ENCODE measurements at places on chromosomes 4 and X.

DNA sequence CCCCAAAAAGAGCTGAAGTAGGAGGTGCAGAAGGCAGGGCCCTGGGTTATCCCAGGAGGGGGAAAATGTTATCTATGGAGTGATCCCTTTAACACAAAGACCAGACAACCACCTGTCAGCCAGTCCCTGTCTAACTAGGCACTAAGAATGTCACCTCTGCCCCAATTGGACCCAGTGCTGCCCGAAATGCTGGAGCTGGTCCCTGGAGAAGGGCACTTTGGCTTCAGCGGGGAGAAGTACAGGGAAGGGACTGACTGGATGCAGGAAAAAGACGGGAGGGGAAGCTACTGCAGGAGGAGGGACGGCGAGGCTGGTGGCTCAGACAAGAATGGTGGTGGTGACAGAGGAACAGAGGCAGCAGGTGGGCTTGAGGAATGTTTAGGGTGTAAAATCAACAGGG, 17.3 kb downstream of the PHKA2 start:
- no peak for DNase-seq

GRCh38 chrX:140177821-140178220, 212.5 kb upstream of the CXorf66 start:
- DNase-seq = no peak

DNA sequence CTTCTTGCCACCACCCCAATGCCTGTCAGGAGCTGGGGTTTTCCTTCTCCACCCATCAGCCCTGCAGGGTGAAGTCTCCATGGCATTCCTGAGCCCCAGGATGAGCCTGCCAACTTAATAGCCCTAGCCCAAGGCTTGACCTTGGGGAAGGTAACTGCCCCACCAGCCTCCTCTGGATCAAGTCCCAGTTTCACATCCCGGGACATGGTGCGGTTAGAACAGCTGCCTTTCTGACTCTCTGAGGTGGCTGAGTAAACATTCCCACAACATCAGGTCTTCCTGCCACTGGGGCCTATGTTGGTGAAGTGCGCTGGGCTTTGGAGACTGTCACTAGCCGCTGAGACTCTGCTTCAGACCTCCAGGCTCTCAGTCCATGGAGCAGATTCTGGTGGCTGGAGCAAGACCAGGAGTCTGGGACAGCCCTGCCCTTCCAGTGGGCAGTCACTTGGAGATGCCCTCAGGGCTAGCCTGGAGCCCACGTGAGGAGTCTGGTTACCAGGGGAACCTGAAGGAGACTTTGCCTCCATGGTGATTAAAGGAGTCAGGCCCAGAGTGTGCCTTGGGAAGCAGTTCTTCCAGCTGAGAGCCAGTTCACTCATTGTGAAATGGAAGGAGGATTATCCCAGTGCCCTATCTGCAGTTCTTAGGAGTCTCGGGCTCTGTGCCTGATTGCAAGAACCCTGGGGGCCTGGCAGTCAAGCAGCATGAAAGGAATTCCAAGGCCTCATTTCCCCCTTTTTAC, 56.8 kb downstream of the SMIM20 start:
- no peak for DNase-seq

GRCh38 chr4:43348591-43348990, 456.1 kb downstream of the GRXCR1 start:
- no peak for DNase-seq

GRCh38 chr4:8874896-8875680, 3.4 kb upstream of the HMX1 start:
- no peak for DNase-seq

DNA sequence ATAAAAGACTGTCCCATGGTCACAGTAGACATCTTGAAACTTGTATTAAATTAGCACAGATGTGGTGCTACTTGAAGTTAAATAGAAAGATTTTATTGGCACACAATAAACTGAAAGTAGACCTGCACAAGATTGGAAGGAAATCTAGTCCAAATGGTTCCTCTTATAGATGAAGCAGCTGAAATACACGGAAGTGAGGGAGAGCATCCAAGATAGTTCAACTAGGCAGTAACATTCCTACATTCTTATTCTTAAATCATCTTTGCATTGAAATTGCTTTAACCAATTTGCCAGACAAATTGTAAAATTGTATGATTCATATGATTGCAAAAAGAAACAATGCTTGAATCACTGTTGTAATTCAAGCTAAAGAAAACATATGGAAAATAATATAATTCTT, 87.6 kb upstream of the VCX3B start:
- DNase-seq = no peak

- no peak for DNase-seq
Measured at GRCh38 chrX:154738011-154738738, 12.7 kb downstream of the GAB3 start.

DNA sequence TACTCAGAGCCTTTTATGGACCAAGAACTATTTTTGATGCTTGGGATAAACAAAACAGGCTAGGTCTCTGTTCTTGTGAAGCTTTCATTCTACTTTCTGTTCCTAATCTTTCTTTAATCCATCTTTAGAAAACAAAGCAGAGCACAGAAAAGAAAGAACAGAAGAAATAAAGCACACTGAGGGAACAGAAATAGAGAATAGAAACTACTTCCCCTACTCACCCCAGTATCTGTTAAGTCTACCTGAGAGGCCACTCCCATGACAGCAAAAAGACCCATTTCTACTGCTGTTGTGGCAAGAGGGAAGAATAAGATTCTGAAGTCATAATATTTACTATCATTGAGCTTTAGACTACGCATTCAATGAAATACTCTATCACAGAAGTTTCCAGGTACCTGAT, 9.2 kb downstream of the RFC1 start:
- no peak for DNase-seq

DNA sequence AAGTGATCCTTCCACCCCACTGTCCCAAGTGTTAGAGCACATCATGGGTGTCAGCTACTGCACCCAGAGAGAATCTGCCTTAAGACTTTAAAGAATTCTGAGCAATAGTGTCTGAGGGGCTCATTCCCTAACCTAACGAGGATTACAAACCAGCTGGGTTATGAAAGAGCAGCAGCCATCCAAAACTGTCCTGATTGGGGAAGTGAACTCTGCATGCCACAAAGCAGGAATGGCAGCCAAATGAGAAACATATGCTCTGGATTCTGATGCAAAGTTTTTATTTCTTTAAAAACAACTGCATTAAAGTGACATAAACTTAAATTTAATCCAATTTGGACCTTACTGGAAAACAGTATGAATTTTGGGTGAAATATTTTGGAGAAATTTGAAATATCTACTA, 103.2 kb downstream of the ANXA3 start:
- DNase-seq = no peak

DNA sequence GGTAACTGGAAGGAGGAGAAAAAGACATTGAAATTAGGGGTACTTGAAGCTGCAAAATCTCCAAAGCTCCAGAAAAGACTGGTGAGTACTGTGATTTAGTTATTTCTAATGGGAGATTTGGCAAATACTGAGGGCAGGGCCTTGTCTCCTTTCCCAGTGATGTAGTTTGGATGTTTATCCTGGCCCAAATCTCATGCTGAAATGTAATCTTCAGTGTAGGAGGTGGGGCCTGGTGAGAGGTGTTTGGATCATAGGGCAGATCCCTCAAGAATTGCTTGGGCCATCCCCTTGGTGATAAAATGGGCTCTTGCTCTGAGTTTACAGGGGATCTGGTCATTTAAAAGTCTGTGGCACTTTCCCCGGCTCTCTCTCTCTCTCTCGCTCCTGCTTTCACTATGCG, 33.1 kb upstream of the GK start:
- DNase-seq = no peak

GRCh38 chr4:61200187-61200915, at the start of gene ADGRL3:
TSS of gene ADGRL3 (plus strand) at chr4:61200326.
- DNase-seq = no peak

GRCh38 chr4:82611527-82611926, 49.7 kb upstream of the TMEM150C start:
- no peak for DNase-seq

DNA sequence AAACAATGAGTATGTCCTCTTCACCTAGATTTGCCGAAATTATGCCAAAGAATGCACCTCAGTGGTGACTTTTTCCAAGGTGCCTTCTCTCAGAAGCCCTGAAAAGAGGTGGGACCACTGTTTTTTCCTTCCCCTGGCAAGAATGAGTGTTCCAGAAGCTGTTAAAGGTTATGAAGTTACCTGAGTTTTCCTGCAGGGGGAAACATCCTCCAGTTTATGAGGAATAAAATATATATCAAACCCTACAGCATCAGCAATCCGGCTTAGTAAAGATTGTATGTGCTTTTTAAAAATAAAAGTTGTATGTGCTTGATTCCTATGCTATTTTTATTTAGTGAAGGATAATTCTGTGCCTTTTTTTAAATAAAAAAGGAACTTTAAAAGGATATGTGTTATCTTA, 73.3 kb downstream of the RBM46 start:
- no peak for DNase-seq

DNA sequence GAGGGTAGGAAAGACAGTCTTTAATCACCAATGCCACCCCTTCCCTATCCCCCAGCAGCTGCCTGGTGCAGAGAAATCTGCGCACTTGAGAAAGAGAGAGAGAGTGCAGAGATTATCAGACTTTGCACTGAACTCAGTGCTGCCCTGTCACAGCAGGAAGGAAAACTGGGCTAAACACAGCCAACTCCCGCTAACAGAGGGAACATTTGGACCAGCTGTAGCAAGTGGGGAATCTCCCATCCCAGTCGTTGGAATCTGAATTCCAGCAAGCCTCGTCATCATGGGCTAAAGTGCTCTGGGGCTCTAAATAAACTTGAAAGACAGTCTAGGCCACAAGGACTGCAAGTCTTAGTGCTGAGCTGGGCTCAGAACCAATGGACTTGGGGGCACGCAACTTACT, 168.7 kb downstream of the DLG3 start:
- DNase-seq = no peak

DNA sequence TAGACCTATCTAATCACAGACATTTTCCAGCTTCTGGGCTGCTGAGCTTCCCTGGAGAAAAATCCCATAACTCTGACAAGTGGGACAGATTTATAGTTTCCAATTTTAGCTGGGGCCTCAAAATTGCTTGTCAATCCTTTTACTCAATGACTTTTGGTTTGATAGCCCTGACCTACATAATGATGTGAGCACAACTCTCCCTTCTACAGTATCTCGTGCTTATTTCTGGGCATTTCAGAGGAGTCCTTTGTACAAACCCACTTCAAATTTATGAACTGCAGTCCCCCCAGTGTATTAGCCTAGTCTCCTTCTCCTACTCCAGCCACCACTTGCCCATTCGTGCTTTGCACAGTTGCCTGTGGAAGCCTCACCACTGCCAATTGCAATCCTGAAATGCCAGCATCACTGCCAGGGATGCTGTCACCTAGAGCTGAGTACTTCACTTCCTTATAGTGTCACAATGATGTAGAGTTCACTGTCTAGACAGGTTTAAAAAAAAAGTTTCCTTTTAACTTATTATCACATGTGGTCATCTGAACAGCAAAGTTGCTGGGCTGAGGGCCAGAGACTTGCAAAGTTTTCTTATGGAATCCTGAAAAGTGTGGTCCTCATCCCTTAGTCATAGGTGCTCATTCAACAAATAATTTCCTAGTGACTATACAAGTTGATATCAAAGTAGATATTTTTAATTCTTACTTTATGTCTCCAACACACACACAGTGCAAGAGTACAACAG, 21.2 kb downstream of the TRAM1L1 start:
- DNase-seq = no peak

DNA sequence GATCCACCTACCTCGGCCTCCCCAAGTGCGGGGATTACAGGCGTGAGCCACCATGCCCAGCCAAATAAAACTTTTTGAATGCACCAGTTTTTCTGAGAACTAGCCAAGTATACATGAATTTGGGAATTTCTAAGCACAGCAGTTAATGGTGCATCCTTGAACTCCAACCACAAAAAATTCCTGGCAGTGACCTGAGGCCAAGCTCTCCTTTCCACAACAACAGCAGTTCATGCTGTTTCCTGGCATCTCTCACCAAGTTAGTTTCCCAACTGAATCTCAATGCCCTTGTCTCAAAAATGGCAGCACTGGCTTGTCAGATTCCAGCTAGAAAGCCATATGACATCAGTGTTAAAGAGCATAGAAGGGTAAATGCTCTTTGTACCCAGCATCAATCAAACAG, 15.9 kb upstream of the XKRX start:
- no peak for DNase-seq

DNA sequence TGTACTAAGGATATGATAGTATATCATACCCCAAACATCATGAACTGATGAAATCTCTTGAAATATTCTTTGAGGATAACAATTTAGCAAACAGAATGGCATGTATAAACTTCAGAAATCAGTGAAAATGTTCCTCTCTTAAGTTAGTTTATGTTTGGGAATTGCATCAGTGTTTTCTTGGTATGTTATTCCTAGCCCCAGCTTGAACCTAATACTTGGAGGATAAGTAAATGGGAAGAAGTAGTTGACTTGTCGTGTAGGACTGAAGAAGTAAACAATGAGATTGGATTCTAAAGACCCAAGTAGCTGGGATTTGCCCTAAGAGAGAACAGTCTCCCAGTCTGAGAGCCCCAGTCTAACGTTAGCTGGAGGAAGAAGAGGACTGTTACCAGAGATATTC, 355.7 kb downstream of the GALNTL6 start:
- DNase-seq = no peak

GRCh38 chrX:6266041-6266440, 37.4 kb upstream of the NLGN4X start:
- DNase-seq = no peak

DNA sequence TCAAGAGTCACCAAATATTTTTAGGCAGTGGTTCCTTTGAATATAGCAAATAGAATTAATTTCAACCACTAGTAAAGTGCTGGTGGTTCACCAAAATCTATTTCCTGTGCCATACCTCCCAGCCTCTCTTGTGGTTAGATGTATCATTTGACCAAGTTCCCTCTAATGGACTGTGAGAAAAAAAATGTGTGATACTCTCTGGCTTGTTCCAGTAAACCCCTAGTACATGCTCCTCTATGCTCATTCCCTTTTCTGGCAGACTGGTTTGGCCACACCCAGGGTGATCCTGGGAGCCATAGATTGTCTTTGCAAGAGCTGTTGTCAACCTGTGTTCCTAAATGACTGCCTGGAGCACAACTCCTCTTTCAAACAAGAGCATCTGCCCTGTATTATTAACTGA, 109.5 kb downstream of the FRAS1 start:
- no peak for DNase-seq
